ENCODE measurements at places on chromosomes 6 and 20.

DNA sequence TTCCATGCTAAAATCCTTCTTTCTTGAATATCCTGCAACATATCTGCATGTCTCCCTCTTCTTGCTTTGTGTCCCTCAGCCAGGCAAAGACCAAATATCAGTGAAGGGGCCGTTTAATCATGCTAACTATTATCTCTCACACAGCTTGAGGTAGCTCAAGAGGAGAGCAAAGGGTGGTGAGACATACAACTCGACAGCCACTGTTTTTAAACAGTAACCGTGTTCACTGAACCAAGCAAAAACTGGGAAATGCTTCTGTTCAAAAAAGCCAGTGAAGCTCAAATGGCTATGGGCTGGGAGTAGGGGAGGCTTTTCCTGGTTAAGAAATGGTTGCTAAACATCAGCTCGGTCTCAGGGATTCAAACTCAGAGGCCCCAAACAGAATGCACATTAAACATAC, 83.4 kb downstream of the MAP7 start:
- DNase-seq: no peak

GRCh38 chr20:29427201-29428060, 1830.0 kb upstream of the DEFB115 start:
- DNase-seq: no peak

DNA sequence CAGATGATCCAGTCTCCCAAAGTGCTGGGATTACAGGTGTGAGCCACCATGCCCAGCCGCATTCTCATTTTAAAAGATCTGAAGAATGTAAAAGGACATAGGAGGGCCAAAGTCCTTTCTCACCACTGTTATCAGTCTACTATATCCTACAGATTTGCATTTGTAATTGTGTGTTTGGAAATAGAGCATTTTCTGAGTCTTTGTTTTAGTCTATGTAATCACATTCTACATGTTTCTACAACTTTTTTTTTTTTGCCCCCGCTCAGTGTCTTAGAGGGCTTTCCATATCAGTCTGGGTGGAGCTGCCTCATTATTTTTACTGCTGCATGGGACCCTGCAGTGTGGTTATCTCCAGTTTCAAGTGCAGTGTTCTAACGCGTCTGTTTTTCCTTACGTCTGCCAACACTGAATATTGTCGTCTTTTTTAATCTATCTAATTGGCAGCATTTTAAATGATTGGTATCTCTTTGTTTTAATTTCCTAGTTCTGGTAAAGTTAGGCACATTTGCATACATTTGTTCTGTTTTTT, 7.8 kb downstream of the CUL9 start:
- DNase-seq: no peak

GRCh38 chr6:96611342-96611991, 48.5 kb downstream of the FHL5 start:
- no peak for DNase-seq

DNA sequence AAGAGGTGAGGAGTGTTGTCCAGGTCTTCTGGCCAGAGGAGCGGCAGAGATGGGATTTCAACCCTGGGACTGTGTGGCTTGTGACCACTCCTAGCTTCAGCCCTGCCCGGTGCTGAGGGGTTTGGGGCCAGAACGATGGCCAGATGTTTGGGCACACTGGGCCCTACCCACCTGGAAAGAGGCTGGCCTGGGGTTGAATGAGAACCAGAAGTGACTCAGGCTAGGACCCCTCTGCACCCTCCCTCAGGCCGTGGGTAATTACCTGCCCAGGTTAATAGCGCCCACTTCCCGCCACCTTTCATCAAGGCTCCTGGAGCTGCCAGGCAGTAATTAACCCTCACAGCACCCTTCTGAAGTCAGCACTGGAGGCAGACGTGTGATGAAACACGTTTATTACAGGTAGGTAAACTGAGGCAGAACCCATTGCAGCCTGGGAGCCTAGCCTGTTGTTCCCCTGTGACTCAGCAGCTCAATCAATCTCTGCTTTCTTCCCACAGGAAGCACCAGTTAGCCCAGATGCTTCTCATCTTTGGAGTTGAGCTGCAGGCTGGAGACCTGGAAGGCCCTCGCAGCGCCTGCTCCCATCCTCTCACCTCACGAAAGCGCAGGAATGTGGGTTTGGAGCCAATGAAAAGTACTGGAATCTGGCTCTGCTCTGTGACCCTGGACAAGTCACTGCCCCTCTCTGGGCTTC, 120.8 kb downstream of the CEBPB start:
- no peak for DNase-seq

GRCh38 chr20:9363673-9364072, 150.7 kb upstream of the LAMP5 start:
- no peak for DNase-seq

GRCh38 chr6:3937438-3937837, 88.3 kb downstream of the FAM50B start:
- DNase-seq: no peak

DNA sequence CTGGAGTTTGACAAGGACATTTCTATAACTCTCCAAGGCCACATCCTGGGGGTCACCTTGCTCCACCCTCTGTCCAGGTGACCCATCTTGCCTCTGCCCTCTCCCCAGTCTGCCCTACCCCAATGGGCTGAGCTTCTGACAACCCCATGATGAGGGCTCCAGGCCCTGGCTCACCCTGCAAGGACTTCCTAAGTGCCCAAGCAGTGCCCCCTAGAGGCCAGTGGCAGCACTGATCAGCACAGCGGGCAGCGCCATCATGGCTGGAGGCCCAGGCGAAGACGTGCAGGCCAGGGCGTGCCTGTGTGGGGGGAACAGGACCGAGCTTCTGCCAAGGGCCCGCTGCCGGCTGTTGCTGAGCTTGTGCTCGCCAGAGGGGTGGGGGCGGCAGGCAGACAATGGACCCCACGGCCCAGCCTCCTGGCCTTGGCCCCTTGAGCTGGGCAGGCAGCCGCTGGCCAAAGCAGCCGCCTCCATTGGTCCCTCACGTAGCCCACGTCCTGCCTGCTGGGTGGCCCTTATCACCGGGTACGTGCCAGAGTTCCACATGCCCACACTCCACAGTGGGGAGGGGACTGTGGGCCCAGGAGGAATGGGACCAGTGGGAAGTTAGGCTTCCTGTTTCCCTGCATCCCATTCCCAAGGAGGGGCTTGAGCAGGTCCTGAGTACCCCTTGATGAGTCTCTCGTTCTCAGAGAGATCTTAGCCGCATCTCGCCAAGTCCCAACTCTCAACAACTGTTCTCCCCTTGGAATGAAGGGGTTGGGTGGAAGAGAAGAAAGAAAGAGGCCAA, 64.3 kb downstream of the MRPL14 start:
- no peak for DNase-seq

DNA sequence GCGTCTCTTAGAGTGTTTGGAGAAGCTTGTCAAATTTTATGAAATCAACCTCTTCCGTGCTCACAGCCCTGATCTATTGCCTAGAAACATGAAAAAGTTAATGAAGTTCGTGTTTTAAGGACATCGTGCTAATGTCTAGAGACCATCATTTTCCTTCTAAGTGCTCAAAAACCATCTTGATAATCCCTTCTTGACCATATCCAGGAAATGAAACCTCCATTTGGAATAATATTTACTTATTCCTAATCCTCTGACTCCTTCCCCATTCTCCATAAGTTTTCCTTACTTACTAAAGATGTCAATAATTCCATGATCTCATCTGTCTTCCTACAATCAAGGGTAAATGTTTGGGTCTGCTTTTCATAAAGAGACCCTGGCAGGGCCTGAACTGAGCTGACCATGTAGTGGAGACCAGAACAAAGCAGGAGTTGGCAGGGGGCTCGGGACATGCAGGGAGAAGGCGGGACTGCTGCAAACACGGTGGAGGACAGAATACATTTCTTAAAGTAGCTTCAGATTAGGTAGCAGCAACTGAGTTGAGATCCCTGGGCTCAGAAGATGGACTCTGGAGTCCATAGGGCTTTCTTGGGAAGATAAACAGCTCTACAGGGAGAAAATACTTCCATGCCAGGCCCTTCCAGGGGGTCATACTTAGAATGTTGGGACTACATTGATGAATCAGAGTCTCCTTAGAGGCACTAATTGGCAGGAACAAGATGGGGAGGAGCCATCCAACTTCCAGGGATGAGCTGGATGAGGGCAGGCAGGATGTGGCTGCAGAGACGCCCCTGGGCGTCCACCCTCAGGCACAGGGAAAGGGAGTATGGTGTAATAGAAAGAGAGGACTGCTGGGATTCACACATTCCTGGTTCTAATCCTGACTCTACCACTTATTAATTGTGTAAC, 100.7 kb downstream of the RIN2 start:
- no peak for DNase-seq

GRCh38 chr6:135999393-135999792, 147.9 kb downstream of the PDE7B start:
- no peak for DNase-seq

DNA sequence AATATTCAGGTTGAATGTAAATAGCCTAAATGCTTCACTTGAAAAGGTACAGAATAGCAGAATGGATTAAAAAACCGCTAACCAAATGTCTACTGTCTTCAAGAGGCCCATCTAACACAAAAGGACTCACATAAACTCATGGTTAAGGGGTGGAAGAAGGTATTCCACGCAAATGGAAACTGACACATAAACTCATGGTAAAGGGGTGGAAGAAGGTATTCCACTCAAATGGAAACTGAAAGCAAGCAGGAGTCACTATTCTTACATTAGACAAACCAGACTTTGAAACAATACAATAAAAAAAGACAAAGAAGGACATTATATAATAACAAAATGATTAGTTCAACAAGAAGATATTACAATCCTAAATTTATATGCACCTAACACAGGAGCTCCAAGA, 38.3 kb upstream of the PKIB start:
- DNase-seq: no peak

GRCh38 chr20:48747840-48748414, 79.9 kb downstream of the PREX1 start:
- DNase-seq: no peak

DNA sequence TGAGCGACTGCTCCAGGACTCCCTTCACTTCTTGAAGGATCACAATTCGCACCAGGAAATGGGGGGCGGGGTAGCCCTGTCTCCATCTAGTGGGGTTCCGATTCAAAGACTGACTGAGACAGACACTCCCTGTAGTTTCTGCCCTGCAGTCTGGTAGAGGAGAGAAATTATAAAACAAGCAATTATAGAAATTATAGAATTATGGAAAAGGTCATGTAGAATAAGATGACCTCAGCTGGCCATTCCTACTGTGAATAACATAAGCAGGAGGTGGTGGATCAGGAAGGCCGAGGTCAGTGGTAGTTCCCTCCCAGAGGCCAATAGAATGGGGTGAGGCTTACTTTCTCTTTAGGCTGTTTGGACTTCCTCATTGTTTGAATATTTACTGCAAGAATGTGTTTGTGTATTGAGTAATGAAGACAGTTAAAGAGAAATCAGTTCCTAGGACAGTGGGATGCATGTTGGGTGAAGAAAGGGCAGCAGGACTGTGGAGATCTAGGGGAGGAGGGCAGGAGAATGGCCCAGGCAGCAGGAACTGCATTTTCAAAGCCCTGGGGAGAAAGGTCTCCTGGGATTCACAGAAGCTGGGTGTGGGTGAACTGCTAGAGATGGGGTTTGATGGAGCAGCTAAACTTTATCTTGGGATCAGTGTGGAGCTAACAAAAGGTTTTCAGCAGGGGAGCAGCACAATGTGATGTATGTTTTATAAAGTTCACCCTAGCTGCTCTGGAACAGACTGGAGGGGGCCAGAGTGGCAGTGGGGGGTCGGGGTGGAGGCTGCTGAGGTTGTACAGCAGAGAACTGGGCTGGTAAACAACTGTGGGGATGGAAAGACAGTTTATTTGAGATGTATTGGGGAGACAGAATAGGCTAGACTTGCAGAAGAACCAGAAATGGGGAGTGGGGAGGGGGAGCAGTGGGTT, 2.1 kb downstream of the ZNF341 start:
- no peak for DNase-seq
